ENCODE measurements at places on chromosomes 12 and 14. TPM values are rescaled to one million over a fixed set of nuclear protein-coding genes. Genes with fewer than 3 reads are reported as not detected.

The GNG2 gene
- total RNA-seq, result 405 TPM

The ARID2 gene
- 73.3 TPM for total RNA-seq

The POLE gene
- total RNA-seq, result 55.0 TPM

The DLGAP5 gene
- 12.6 TPM for total RNA-seq

The MSRB3 gene
- 7.0 TPM for total RNA-seq

The DAAM1 gene
- total RNA-seq, result 114 TPM

The KRT79 gene
- not detected for total RNA-seq

The KDM5A gene
- total RNA-seq, result 71.9 TPM

The SLCO1B1 gene
- not detected for total RNA-seq

The SLC24A4 gene
- 4.7 TPM for total RNA-seq

The CPNE6 gene
- total RNA-seq, result 0.36 TPM

The LRP1-AS gene
- not detected for total RNA-seq

The TMEM119 gene
- total RNA-seq, result 1.1 TPM

The PLBD1 gene
- total RNA-seq, result 1.6 TPM

The GLIPR1 gene
- total RNA-seq, result 2.9 TPM

The SIX6 gene
- not detected for total RNA-seq

The TAS2R13 gene
- 14.9 TPM for total RNA-seq

The KRT78 gene
- not detected for total RNA-seq

The NGB gene
- total RNA-seq, result 1.5 TPM

The AMN gene
- 0.73 TPM for total RNA-seq

The BEST3 gene
- total RNA-seq, result 0.18 TPM

The SYT10 gene
- total RNA-seq, result 1.3 TPM

The FOXG1 gene
- total RNA-seq, result 0.09 TPM

The FZD10 gene
- total RNA-seq, result 14.1 TPM

The AQP6 gene
- 0.27 TPM for total RNA-seq

All from cerebellum (tissue), 4 donors.